Lower lobe of right lung (tissue), 2 donors: ENCODE measurements at places on chromosomes 7 and 10. TPM values are rescaled to one million over a fixed set of nuclear protein-coding genes. Genes with fewer than 3 reads are reported as not detected.

The FAM25C gene
- total RNA-seq, result not detected

The PTER gene
- 20.3 TPM for total RNA-seq

The PTPRZ1 gene
- total RNA-seq, result 1.9 TPM

The ITIH5 gene
- 14.8 TPM for total RNA-seq

- no peaks in the 10 kb centered on the region for H3K4me1 ChIP-seq
- H3K27ac ChIP-seq, result no peak overlapping the region
- no peak for DNase-seq
- no peaks in the 10 kb centered on the region for H3K27me3 ChIP-seq
- H3K4me3 ChIP-seq, result no peak overlapping the region
These were observed 280.9 kb upstream of the FZD8 start for GRCh38 chr10:35922876-35923600.

DNA sequence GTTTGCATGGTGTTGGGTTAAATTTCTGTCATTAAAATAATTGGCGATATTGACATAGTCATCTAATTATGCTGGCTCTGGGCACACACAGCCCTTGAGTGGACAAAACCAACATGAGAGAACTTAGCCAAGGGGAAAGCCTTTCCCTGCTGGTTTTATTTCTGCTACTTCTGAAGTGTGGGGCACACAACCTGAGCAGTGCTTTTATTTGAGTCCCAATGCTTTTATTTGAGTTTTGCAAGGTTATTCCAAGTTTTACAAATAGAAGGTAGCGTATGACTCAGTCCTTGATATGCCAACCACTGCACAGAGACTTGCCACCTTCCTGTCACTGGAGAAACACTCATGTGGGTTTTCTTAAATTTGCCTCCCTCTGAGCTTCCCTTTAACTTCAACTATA lies 145.7 kb downstream of the EGFR start:
- no peaks in the 10 kb centered on the region for H3K4me1 ChIP-seq
- DNase-seq, result no peak
- no peaks in the 10 kb centered on the region for H3K27me3 ChIP-seq
- no peak overlapping the region for H3K4me3 ChIP-seq
- no peak overlapping the region for H3K27ac ChIP-seq

DNA sequence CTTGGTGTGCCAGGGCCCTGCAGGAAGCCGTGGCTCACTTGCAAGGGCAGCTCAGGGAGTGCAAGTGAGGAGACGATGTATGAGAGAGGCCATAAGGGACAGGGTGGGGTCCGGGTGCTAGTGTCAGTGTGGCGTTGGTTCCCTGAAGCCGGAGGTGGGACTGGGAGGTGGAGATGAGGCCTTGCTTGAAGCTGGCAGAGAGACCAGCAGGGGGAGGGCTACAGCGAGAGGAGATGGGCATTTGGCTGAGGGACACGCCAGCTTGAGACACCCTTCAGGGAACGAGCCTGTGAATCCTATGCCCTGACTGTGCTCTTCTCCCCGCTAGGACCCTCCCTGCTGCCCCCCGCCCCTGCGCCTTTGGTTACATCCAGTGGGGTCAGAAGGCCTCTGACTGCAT lies 529.1 kb downstream of the TCERG1L start:
- no peaks in the 10 kb centered on the region for H3K36me3 ChIP-seq
- H3K27me3 ChIP-seq, result no peaks in the 10 kb centered on the region
- no peak for DNase-seq

GRCh38 chr10:99983280-99983988 lies 26.3 kb downstream of the DNMBP start:
- peaks cover 28% of the 10 kb centered on the region for H3K4me1 ChIP-seq
- peak overlapping the region; percentile 60 for H3K27ac ChIP-seq
- H3K4me3 ChIP-seq, result peak overlapping the region; percentile 10
- no peak for DNase-seq
- no peaks in the 10 kb centered on the region for H3K36me3 ChIP-seq

DNA sequence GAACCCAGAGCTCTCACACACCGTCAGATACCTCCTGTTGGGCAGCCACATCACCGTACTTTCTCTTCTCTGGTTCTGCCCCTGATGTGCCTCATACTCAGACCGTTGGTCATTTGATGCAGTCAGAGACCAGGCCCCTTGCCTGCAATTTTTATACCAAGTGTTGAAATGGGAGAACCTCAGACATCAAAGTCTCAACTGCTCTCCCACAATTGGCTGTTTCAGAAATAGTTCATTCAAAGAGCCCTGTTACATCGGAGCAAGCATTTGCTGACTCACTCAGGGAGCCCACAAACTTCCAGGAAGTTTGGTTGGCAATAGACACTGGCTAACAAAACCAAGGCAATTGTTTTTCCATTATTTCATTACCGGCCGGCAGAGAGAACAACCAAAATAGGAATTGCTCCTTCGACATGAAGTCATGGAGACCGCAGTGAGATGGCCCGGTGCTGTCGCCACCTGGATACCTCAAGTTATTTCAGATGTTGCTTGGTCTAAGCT lies 33.5 kb upstream of the ADAM12 start:
- H3K27me3 ChIP-seq, result no peaks in the 10 kb centered on the region
- no peaks in the 10 kb centered on the region for H3K4me1 ChIP-seq
- H3K4me3 ChIP-seq, result no peak overlapping the region

- peaks cover 15% of the 10 kb centered on the region for H3K4me1 ChIP-seq
- H3K36me3 ChIP-seq, result no peaks in the 10 kb centered on the region
- peak overlapping the region; percentile 95 for H3K27ac ChIP-seq
- DNase-seq, result peak; percentile 57
- no peaks in the 10 kb centered on the region for H3K27me3 ChIP-seq
These were observed 2.0 kb upstream of the KIF11 start for GRCh38 chr10:92590623-92591549.

DNA sequence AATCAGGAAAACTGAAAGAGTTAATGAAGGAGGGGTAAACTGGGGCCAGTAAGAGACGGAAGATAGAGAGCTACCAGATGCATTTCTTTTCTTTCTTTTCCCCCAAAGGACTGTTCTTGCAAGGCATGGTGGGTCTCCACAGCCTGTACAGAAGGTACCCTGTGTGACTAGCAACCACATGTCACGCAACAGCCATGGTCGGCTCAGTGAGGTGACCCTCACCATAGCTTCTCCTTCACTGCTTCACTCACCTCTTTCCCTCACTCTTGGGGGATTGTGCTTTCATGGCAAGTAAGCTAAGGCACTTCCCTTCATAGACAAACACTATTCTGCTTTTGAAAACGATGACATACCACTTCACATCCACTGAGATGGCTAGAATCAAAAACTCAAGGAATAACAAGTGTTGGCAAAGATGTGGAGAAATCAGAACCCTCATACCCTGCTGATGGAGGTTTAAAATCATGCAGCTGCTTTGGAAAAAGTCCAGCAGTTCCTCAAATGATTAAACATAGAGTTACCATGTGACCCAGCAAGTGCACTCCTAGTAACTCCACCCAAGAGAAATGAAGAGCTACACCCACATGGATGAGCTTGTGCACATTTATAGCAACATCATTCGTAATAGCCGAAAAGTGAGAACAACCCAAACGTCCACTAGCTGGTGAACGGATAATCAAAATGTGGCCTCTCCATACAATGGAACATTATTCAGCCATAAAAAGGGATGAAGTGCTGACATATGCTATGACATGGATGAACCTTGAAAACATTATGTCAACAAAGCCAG lies 3.8 kb upstream of the INSIG1 start:
- DNase-seq, result no peak
- no peaks in the 10 kb centered on the region for H3K27me3 ChIP-seq
- H3K36me3 ChIP-seq, result no peaks in the 10 kb centered on the region
- no peak overlapping the region for H3K27ac ChIP-seq
- no peak overlapping the region for H3K4me3 ChIP-seq

DNA sequence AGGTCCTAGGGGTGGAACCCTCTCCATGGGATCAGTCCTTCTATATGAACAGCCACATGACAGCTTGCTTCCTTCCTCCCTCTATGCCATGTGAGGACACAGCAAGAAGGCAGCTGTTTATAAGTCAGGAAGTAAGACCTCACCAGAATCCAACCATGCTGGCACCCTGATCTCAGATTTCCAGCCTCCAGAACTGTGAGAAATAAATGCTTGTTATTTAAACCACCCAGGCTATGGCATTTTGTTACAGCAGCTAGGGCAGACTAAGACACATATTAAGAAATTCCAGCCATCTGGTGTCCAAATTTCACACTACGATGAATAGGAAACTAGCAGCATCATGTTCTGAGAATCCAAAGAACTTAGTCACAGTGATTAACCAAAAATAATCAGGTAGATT lies 140.1 kb downstream of the ZFAND4 start:
- H3K36me3 ChIP-seq, result no peaks in the 10 kb centered on the region
- no peak for DNase-seq
- H3K4me3 ChIP-seq, result no peak overlapping the region
- no peak overlapping the region for H3K27ac ChIP-seq

DNA sequence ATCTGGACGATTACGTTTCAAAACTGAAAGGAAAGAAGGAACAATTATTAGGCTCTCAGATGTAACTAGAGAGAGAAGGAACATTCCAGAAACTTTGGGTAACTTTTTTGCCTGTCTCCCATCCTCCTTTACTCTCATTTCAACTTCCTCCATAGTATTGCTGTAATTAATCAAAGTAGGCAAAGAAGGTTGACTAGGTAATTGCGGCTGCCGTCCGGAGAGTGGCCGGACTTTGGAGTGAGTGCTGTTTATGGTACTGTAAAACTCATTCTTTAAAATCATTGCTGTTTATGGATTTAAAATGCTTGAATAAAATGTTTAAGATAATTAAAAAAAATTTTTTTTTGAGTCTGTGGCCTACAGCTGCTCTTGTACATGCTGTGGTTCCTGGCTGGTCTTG lies 56.4 kb downstream of the RBM33 start:
- no peak overlapping the region for H3K27ac ChIP-seq
- H3K4me3 ChIP-seq, result no peak overlapping the region
- H3K4me1 ChIP-seq, result no peaks in the 10 kb centered on the region
